Dorsolateral prefrontal cortex (tissue), 122 donors: ENCODE measurements at places on chromosomes 4 and X.

- DNase-seq = no peak
Observed at GRCh38 chr4:100816436-100817045, 298.7 kb upstream of the EMCN start.

- DNase-seq = no peak
Observed at GRCh38 chr4:189858435-189858834, 82.2 kb upstream of the FRG1 start.

GRCh38 chr4:17771284-17771908 is 10.0 kb downstream of the FAM184B start:
- DNase-seq = no peak

GRCh38 chr4:150768497-150768896 is 186.5 kb downstream of the MAB21L2 start:
- DNase-seq = no peak

- no peak for DNase-seq
Observed at GRCh38 chrX:130176354-130176776, 4.6 kb downstream of the RAB33A start.

GRCh38 chr4:134780244-134780643 is 578.7 kb upstream of the PABPC4L start:
- no peak for DNase-seq

DNA sequence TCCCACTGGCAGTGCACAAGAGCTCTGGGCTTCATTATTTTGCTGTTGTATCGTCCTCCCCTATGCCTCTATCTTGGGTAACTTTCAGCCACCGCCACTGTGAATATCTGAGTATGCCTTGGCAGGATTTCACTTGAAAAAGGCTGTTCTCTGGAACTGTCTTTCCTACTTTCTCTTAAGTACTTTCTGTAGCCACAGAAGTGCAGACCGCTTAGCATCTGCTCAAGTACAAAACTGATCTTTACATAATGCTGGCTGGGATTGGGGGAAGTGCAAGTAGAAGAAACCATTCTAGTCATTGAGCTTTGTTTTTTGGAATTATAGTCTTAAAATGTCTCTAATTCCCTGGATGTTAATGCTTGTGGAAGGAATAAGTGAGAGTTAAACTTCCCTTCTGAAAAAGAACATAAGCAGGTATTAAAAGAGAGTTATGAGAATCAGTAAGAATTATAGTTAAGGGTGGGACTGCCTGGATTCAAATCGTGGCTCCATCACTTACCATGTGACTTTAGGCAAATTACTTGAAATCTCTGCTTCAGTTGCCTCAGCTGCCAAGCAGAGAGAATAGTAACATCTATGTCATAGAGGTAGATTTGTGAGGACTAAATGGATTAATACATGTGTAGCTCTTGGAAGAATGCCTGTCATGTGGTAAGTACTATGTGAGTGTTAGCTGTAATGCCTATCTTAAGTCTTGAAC is 77.5 kb downstream of the MID1IP1 start:
- DNase-seq = peak; percentile 15

DNA sequence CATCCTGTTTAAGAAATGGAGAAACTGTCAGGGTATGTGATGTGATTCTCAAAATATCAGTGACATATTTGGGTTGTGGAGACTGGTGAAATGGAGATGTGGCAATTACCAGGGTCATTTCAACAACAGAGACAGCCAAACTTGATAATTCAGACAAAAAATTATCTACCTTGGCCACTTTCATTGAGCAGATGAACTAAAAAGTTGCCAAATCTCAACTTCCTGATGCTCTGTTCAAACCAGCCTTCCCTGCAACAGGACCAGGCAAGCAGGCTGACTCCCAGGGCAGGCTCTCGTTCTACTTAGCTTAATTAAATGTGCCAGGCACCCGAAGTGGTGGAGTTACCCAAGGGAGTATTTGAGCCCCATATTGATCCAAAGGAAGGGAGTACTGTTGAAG is 199.6 kb downstream of the AFF2 start:
- DNase-seq = no peak

GRCh38 chrX:37847733-37848197 is 394 bp upstream of the DYNLT3 start:
- DNase-seq = no peak

DNA sequence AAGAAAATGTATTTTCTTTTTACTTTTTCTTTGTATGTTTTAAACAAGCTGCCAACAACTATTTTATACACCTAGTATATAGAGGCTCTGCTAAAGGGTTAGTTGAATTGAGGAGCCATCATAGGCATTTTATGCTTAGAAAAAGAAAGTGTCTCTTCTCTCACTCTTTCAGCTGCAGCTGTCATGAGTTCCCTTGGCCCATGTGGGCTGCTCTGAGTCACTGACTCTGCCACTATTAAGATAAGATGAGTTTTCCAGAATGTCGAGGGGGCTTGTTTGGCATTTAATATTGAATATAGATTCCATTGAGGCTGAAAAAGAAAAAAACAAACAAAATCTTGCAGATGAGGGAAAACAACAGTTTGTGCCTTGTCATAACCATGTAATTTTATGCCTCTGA is 126.0 kb upstream of the PAQR3 start:
- DNase-seq = no peak

- no peak for DNase-seq
Observed at GRCh38 chr4:74653331-74654229, 140.7 kb downstream of the BTC start.

DNA sequence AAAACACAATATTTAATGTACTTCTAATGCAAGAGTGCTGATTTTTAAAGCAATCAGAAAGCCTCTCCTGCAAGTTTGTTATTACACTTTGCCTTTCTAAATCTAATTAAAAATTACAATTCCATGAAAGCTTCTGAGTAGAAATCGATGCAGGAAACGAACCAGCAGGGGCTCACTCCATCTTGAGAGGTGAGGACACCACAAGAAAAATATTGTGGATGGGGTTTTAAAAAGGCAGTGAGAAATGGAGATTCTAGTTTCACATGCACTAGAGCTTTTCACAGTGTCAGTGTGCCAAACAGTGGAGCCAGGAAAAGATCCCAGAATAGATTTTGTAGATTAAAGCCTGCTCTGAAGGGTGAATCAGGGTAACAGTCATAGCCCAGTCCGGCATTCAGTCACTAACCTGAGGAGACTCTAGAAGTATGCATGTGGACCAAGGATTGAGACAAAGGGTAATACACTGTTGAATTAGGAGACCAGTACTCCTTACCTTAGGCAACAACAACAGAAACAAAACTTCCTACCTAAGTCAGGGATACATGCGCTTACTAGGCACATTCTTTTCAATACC is 362.3 kb downstream of the NAF1 start:
- no peak for DNase-seq

- no peak for DNase-seq
Observed at GRCh38 chr4:9927341-9928007, 93.8 kb downstream of the SLC2A9 start.

DNA sequence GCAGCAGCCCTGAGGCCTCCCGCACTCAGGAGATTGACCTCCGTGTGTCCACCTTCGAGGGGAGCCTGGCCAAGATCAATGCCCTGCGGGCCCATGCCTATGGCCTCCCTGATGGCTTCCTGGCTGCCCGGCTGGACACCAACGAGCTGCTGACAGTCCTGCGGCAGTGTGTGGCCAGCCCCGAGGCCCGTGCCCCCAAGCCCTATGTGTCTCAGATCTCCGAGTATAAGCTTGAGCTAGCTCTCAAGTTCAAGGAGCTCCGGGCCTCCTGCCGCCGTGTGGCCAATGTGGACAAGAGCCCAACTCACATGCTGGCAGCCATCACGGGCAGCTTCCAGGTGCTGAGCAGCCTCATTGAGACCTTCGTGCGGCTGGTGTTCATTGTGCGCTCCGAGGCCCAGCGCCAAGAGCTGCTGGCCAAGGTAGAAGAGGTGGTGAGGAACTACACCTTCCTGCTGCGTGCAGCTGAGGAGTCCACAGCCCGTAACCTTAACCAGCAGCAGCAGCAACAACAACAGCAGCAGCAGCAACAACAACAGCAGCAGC is 25.5 kb upstream of the PRPS1 start:
- no peak for DNase-seq

GRCh38 chr4:90357117-90357710 is 230.0 kb downstream of the CCSER1 start:
- no peak for DNase-seq

GRCh38 chrX:114582264-114582632 is 1.6 kb upstream of the HTR2C start:
- DNase-seq = no peak

GRCh38 chrX:38606821-38607220 is 45.5 kb downstream of the TSPAN7 start:
- DNase-seq = no peak

- DNase-seq = peak; percentile 72
Observed at GRCh38 chrX:47321386-47321785, 49.0 kb upstream of the ZNF157 start.

GRCh38 chr4:2071912-2072867 is 13.1 kb downstream of the NAT8L start:
- DNase-seq = no peak

DNA sequence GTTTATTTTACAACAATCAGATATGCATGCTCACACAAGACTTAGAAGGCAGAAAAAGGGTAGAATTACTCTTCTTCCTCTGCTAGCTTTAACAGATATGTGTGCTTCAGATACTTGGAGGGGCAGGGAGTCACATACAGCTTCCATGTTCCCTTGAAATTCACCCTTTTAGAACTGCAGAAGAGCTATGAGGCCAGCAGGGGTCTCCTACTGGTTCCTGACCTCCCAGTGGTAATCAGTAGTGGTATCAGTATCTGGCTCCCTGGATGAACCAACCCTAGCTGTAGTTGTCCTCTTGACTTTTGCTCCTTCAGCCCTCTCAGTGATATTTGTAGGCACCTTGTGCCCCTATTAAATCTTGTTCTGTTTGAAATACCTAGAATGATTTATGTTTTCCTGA is 81.5 kb downstream of the RCHY1 start:
- no peak for DNase-seq

DNA sequence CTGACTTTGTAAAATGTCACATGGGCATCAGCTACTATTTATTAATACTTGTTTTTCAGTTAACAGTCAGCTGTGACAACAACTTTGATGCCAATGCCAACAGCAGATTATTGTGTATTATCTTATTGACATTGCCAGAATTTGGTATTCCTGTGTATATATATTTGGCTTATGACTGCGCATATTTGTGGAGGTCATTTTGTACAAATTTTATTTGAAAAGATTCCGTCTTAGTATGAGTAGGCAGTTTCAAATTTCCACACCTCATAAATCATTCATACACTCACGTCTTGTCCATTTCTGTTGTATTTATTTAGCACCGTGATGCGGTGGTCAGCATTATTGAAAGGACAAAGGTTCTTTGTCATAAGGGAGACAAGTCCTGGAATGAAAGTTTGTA is 558.2 kb upstream of the NDST4 start:
- DNase-seq = no peak

DNA sequence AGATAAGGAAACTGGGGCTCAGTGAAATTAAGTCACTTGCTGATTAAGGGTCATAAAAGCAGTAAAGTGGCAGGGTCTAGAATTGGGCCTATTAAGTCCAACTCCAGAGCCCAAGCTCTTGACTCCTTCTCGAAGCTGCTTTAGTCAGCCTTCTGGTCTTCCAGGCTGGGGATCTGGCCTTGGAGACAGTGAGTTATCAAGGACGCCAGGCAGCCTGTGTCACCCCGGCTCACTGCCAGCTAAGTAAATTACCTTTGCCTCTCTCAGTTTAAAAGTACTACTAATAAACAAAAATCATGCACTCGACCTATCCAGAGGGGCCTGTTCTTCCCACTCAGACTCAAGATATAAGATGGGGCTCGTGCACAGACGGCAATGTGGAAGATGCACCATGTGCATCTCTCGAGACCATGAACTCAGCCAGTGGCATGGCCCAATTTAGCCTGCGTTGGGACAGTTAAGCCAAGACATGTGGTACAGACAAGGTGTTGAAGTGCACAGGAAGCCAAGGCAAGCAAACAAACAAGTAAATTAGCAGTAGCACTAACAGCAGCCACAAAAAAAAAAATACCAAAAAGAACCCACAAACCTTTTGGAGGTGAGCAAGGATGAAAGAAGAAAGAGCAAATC is 62.0 kb upstream of the MAP3K15 start:
- no peak for DNase-seq

GRCh38 chr4:66430856-66431255 is 760.6 kb upstream of the EPHA5 start:
- DNase-seq = no peak

GRCh38 chr4:74919783-74920182 is 13.1 kb upstream of the PARM1 start:
- DNase-seq = no peak

DNA sequence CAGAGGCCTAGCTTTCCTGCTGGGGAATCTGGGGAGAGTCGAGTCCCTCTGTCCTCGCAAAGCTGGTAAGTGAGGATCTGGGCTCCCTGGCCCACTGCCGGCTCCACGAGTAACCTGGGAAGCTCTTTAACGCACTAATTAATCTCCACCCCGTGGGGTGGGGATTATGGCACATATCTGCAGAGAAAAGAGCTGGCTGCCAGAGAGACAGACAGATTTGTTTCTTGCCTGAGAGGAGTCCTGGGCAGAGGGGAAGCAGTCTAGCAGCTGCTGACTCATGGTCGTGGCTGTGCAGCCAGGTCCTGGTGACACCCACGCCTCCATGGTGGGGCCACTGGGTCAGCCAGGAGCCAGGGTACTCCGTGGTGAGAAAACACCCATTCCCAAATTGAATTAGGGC is 14.0 kb downstream of the SORCS2 start:
- DNase-seq = no peak

- no peak for DNase-seq
Observed at GRCh38 chr4:85725721-85726170, 250.8 kb downstream of the ARHGAP24 start.

GRCh38 chr4:30901461-30902451 is 181.6 kb downstream of the PCDH7 start:
- no peak for DNase-seq

DNA sequence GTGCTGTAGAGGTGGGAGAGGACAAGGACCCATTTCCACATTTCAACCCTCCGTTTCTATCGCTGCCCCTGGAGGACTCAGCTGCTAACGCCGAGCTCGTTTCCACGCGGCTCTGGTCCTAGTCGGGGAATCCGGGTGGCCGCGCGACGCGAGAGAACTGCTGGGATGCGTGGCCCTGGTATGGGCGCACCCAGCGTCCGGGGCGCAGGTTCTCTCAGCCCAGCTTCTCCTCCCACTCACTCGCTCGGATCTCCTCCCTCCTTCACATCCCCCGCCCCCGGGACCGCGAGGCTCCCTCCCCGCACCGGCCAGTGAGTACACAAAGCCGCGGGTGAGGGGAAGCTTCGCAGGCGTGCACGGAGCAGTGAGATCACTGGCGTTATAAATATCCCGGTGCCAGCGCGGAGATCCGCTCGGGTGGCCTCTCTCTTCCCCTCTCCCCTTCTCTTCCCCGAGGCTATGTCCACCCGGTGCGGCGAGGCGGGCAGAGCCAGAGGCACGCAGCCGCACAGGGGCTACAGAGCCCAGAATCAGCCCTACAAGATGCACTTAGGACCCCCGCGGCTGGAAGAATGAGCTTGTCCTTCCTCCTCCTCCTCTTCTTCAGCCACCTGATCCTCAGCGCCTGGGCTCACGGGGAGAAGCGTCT is at the start of gene FGF5:
FGF5 (plus strand) TSS at position 412 of the 649 bp plus-strand sequence; CDS start at position 573, 161 bp downstream.
- peak; percentile 75 for DNase-seq

GRCh38 chrX:47633689-47634590 is 4.2 kb upstream of the CFP start:
- no peak for DNase-seq

GRCh38 chr4:5789141-5789540 is 78.1 kb downstream of the EVC start:
- no peak for DNase-seq

GRCh38 chrX:48458711-48459110 is 11.3 kb downstream of the SLC38A5 start:
- no peak for DNase-seq
